ENCODE measurements at places on chromosomes 3 and 15. TPM values are rescaled to one million over a fixed set of nuclear protein-coding genes. Genes with fewer than 3 reads are reported as not detected.

- DNase-seq, result no peak
These were observed 125.7 kb downstream of the PDZRN3 start for GRCh38 chr3:73498764-73499622.

DNA sequence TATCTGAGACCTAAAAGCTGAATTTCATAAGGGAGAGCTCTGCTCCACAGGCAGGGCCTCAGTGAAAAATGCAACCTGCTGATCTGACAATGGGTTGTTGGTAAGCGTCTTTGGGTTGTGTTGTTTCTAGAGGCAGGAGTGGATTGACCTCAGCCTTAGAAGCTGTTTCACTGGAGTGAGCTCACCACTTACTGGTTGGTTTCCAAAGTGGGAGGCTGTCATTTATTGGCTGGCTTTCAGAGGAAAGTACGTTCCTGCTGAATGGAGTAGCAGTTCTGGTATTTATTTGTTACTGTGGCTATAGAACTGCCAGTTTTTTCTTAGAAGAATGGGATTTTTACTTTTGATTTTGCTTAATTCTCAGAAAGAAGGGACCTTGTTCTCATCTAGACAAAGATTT is 29.3 kb upstream of the COL6A5 start:
- DNase-seq, result no peak

DNA sequence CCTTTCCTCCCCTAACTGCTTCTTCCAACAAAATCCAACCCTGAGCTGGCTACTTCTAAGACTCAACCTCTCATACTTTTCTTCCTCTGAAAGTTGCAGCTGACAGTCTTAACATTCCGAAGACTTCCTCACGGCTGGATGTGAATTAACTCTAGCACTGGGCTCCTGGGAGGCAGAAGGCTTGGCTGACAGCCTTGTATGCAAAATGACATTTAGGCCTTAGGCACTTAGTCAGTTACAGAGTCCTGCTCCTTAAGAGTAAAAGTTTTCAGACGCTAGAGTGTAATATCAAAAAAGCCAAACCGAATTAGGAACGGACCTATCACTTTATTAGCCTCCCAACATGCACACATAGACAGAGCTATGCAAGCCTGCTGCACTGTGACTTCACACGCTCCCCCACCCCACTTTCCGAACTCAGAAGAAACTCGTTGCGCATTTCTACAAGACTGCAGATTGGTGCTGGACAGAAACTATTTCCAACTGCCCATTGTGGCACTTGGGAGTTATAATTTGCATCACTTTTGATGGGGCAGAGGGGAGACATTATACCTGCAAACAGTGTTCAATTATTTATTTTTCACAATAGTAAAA is 15.5 kb upstream of the ANXA2 start:
- no peak for DNase-seq

Gene TM4SF1
- 84.8 TPM for polyA plus RNA-seq

GRCh38 chr15:45498701-45499100 is 23.9 kb downstream of the SLC30A4 start:
- no peak for DNase-seq

DNA sequence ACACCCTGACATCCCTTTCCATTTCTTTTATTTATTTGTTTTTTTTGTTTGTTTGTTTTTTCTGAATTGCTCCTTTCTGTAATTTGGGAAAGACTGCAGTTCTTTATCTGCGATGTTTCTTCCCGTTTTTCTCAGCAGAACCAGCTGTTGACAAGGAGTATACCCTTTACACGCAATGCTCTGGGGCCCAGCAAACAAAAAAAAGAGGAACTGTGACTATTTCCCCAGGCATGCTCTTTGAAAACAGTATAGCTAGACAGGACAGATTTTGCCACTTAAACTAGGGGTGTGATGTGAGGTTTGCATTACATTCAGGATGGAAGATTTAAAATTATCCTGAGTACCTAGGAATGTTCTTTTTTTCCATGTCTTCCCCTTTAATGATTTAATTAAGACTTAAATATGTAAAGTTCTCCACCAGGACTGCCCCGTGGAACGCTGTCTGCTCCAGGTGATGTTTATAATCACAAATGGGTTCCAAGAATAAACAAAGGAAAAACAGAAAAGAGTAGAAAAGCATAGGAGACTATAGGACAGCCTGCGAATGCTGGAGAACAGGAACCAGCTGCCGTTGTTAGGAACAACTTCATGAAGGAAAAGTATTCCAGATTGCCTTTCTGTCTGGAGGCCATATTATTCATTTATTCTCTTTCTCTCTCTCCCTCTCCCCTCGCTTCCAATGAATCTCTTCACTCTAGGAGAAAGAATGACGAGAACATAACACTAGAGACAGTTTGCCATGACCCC is 43.3 kb downstream of the TGFBR2 start:
- DNase-seq, result no peak

Gene COPS2
- 132 TPM for polyA plus RNA-seq

Gene GASK1A
- 4.2 TPM for polyA plus RNA-seq

Gene SKOR1
- polyA plus RNA-seq, result 0.24 TPM
